ENCODE measurements at places on chromosomes 3 and 15.
A peak's percentile ranks its signal among the peaks of the same experiment; 100 is the strongest.

- DNase-seq, result peak; percentile 98
Measured at GRCh38 chr15:64387562-64388168, at the start of gene TRIP4. TRIP4 (plus strand) TSS chr15:64387836; CDS start chr15:64387864, 28 bp downstream.

- no peak for DNase-seq
Measured at GRCh38 chr3:120420360-120420759, 30.4 kb downstream of the FSTL1 start.

DNA sequence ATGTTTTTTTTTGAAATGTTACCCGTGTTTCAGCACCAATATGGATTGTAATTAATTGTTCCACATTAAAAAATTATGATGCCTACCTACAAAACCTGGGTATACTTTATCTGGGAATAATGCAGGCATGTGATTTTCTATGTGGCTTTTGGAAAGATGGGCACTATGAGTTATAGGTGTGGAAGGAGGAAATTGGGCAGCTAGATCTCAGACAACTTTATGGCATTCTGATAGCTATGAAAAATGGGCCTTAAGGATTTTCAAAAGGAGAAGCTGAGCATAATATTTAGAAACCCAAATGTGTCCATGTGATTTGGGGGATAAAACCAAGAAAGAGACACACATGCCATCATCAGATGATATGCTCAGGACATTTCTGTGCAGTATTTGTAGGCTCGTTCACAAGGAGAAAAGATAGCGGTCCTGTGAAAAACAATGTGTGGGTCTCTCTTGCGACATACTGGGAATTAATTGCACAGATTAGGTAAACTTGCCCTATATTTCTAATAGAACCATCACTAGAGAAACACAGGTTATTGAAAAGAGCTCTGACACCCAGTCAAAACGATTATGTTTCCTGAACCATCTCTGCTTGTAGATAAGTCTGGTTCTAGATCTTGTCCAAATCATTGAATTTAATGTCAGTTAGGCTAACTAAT is 35.3 kb downstream of the ARPP21 start:
- DNase-seq, result no peak

GRCh38 chr3:35448681-35449080 is 190.6 kb upstream of the ARPP21 start:
- DNase-seq, result no peak

- DNase-seq, result no peak
Measured at GRCh38 chr15:29849716-29850115, 27.4 kb upstream of the TJP1 start.

DNA sequence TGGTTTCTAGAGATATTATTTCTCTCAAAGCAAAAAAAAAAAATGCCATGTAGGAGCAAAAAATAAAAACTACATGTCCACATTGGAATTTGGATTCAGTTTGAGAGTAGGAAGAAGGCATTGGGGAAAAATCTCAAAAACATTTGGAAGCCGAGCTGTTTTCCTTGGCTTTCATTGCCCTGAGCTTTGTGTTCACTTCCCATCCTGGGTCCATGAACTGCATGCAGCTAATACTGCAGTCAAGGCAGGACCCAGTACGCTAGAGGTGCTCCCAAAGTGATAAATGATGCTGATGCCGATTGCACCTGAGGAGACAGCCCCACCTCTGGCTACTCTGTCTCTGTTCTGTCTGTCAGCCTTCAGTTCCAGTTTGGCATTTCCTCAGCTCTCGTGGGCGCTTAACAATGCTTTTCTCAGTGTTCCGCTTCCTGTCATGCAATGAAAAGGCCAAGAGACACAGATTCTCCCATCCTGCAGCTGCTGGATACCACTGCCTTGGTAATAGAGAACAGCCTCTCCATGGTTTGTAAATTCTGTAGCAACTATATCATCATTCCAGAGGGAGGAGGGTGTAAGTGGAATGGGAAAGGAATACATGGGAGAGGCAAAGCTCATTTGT is 181.8 kb downstream of the RYR3 start:
- no peak for DNase-seq

- no peak for DNase-seq
Measured at GRCh38 chr3:71494212-71494611, 89.3 kb downstream of the FOXP1 start.

DNA sequence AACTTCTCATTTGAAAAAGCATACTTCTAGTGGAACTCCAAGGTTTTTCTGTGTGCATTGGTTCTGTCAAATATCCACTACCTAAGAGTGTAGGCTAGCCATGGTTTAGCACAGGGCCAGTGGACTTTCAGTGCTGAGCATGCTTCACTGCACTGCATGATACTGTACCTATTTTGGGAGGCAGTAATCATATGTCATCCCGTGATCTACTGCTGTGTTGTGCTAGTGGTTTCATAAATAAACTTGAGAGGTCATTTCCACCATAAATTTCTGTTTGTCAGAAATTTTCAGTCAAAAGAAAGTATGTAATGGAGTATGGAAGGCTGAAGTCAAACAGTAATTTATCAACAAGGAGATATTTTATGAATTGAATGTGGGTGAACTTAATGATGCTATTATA is 203.6 kb downstream of the ROBO1 start:
- DNase-seq, result no peak

DNA sequence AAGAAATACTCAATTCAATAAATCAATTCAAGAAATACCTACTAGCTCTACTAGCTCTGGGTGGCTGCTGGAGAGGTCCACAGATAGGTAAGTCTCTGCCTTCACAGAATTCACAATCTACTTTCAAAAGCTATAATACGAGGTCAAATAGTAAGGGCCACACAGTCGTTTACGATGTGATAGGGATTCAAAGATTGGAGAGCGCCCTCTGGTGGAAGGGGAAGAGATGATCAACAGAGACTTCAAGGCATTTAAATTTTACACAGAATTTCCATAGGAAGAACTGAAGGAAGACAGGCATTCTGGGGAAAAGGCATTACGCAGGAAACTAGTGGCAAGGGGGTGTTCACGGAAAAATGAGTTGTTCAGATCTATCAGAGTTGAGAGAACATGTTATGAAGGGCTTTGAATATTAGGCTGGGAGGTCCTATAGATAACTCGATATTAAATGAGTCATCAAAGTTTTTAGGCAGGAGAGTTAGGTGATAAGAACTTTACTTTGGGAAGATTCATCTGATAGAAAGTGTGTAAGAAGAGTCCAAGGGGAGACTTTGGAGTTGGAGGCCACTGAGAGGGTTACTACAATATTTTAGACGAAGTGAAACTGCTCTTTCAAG is 128.8 kb downstream of the FRMD5 start:
- peak; percentile 53 for DNase-seq

- DNase-seq, result no peak
Measured at GRCh38 chr15:93372865-93373223, 283.8 kb upstream of the RGMA start.

DNA sequence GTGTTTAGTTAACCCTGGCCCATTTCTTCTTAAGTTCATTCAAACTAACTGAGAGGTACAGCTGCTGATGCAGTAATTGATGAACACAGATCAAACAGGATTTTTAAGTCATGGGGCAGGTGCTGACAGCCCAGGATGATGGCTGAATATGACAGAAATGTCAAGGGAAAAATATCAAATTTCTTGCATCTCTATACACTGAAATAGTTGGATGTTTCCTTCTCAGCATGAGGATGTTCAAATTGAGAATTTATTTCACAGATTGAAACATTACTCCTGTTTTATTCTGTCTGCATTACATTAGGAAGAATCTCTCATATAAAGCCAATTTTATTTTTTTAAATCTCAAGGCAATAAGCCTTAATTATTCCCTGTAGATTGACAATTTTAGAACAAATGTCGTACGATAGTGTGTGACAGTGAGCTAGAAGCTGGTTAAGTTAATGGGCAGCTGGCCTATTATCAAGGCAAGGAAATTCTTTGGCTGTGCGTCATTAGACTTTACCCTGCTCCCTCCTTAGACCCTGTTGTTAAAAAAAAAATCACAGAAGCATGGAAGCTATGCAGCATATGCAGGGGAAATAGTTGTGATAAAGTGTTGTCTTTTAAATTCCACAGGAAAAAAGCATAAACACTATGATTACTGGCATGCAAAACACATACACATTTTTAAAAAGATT is 183.8 kb upstream of the KCNMB2 start:
- DNase-seq, result peak; percentile 51

DNA sequence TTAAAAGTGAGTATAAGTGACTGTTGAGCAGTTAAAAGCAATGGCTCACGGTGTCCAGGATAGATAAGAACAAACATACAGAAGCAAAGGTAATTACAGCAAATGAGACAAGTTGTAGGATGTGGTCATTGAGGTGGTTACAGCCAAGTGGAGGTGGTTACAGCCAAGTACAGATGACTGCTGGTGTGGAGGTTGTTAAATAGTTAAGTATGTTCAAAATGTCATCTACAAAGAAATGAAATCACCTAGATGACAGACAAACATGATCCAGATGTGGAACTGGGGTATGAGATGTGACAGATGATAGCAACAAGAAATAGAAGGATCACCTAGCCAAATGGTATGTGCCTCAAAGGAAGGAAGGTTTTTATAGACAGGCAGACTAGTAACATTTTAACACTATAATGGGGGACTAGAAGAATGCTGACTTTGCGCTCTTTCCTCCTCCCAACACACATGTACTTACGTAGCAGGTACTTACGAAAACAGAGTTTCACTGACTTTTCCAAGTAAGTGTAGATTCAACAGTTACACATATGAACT is 6.8 kb upstream of the ANKRD28 start:
- no peak for DNase-seq

DNA sequence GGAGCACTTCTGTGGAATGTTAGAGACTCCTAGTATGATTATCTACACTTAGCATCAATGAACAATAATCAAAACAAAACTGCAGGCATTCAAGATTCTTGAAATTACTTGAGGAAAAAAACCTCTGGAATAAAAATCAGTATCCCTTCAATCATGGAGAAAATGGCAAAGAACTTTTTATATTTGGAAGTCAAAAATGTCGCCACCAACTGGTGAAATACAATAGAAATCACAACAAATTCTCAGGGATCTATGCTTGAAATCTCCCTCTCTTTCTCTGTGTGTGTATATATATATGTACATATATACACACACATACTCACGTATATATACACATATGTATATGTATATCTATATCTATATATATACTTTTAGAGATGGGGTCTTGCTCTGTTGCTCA is 378.9 kb upstream of the ALCAM start:
- no peak for DNase-seq

DNA sequence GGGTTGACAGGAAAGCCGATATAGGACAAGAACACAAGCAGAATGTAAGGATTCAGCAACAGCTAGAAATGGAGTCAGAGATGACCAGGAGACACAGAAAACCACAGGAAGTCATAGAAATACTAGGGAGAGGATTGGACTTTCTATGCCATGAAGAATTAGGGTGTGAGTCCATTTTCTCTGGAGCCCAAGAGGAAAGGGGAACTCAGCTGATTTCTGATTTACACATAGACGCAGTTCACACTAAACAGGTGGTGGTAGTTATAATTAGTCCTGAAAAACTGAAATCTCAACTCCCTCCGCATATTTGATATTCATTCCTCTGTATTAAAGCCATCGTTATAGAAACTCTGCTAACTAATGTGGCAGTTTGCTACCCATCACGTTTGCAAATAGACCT is 292.7 kb upstream of the STT3B start:
- DNase-seq, result no peak

DNA sequence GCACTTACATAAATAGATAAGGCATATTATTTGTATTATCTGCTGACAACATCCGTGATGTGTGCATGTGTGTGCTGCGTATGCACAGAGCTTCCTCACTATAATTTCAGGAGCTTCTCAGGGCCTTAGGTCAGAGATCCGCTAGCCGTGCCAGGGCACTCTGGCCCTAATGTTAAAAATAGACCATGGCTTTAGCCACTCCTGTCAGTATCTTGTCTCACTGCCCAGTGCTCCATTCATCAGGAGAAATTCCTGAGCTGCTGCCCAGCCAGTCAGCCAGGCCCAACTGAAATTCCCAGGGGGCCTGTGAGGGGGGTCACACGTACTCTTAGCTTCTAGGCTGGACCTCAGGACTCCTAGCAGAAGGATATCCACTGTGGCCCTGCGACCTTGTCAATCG is 70.0 kb upstream of the ABHD2 start:
- no peak for DNase-seq
